ENCODE measurements at places on chromosomes 6 and 20.
A peak's percentile ranks its signal among the peaks of the same experiment; 100 is the strongest.

GRCh38 chr6:15904651-15905376 is 224.1 kb upstream of the MYLIP start:
- DNase-seq: no peak

GRCh38 chr6:159887146-159887545 is 3.6 kb upstream of the MAS1 start:
- no peak for DNase-seq

GRCh38 chr6:39228111-39228971 is 934 bp downstream of the KCNK5 start:
- DNase-seq: no peak

DNA sequence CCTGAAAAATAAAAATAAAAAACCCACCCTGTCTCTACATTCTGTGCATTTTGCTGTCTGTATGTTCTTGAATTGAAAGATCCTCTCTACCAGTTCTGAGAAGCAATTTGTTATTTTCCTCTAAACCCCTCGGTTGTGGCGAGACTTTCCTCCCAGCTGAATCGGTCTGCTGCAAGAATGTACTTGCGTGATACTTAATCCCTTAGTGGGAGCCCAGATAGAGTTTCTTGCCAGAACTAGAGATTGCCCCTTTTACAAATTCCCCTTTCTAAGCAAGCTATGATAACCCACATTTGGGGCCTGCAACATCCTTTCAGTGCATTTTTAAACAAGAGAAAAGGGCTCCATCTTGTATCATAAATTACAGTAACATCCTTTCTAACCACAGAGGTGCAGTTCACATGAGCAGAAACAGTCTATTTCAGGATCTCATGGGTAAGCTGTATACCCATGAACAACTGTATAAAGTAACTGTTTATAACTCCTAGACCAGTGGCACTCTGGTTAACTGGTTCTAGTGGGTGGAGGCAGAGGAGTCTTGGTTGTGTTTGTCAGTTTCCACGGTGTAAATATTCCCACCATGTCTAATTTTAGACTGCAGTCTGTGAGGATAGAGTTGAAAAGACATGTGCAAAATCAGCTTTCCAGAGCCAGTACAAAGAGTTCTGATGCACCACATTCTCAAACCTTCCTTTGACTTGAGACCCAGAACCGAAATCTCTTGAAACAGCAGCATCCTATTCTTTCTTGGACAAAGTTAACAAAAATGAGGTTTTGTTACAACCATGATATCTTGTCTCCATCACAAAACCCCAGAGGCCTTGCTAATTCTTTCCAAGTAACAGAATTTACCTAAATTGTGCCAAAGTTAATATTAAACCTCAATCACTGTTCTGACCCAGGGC is 113.1 kb upstream of the ZNF217 start:
- DNase-seq: no peak

DNA sequence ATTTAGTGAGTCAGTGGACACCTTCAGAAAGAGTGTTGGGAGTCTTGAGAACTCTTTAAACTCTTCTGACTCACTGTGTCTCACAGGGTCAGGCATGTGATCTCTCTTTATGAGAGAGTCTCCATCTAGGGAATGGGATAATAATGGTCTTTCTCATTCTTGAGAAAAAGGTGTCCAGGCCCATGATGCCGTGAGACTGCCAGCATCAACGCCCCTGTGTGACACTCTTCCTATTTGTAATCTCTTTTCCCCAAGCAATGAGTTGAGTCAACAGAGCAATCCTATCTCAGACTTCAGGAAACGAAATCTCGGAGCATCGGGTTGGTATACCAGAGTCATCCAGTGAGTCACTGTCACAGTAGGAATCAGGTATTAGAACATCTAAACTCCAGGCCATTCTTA is 82.3 kb upstream of the BMP2 start:
- DNase-seq: peak; percentile 21

DNA sequence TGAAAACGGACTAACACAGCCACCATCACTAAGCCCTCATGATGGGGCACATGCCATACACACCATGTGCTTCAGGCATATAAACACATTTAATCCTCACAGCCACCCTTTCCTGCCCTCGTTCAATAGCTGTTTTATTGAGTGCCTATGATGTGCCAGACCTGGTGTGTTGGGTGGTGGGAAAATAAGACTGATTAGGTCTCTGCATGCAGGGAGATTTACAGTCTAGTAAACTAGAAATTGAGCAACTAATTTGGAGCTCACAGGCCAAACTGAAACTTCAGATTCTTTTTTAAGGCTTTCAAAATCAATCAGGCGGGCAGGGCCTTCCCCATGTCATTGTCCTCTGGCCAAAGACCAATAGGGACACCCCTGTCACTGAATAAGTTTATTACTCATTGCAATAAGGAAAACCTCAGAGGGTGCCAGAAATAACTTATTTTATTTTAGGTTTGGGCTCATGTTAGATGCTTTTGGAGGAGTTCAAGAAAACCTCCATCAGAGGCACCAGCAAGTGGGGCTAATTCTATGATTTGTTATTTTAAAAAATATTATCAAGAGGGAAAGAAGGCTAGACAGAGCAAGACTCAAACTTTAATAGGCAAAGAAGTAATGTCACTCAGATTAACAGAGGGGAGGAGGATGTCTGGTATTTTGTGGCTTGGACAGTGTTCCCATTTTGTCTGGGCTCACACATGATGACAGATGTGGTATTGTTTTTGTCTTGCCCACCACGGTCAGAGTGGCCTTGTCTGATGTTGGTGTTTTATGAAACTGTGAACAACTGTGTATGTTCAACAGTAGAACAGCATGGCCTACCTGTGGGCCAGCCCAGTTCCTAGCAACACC is 12.0 kb downstream of the ZFP64 start:
- DNase-seq: no peak

DNA sequence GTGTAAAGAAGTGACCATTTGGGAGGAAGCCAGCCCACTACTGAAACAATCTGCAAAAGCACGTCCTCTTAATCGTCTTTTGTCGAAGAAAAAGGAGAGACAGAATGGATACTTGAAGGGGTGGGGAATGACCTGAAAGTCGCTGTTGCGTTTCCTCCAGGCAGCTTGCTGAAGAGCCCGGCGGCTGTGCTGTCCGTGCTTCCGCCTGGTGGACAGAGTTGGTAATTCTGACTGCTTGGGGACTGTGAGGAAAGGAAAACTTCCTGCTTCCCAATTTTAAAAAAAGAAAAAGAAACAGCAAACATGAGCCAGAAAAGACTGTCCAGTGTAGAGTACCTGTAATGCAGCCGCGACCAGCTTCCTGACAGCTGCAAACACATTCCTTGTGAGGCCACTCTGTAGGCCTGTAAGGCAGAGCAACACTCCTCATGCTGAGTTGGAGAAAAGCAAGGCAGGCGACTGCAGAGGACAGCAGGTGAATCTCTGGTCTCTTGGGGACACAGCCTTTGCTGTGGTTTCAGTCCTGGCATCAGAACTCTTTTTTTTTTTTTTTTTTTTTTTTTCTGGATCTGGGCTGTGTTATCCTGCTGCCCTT is 251.1 kb upstream of the TBX18 start:
- DNase-seq: peak; percentile 67

GRCh38 chr20:6579824-6580223 is 187.7 kb upstream of the BMP2 start:
- DNase-seq: no peak

- no peak for DNase-seq
Measured at GRCh38 chr6:113968472-113968871, 2.5 kb downstream of the HDAC2 start.

- peak; percentile 39 for DNase-seq
Measured at GRCh38 chr6:119454714-119455113, 105.2 kb upstream of the MAN1A1 start.

GRCh38 chr20:10873026-10873425 is 199.2 kb upstream of the JAG1 start:
- no peak for DNase-seq

- no peak for DNase-seq
Measured at GRCh38 chr6:91864911-91865310, 1278.0 kb upstream of the MAP3K7 start.

- DNase-seq: peak; percentile 90
Measured at GRCh38 chr6:158631678-158632537, 12.6 kb downstream of the DYNLT1 start.

GRCh38 chr6:112938650-112939049 is 591.5 kb downstream of the RFPL4B start:
- DNase-seq: peak; percentile 25
